ENCODE measurements at places on chromosomes 7 and 10.

GRCh38 chr7:41134300-41135255 lies 568.3 kb downstream of the INHBA start:
- DNase-seq = no peak

DNA sequence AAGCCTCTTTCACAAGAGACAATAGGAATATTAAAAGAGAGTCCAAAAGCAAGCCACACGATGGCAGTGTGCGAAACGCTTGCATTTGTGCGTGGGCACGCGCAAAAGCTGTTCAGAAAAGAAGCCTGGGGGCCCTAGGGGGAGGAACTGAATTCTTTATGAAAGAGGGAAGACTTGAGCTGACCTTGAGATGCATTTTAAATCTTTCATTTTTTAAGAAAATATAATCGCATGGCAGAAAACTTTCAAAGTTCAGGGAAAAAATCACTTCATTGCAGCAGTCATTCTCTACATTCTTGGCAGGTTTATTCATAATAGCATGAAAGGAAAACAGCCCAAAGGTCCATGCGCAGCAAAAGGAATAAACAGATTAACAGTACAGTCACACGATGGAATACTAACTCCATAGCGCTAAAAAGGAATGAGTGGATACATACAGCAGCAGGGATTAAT lies 206.5 kb upstream of the PRKCQ start:
- no peak for DNase-seq

GRCh38 chr10:101054351-101054750 lies 7.4 kb upstream of the KAZALD1 start:
- DNase-seq = no peak

DNA sequence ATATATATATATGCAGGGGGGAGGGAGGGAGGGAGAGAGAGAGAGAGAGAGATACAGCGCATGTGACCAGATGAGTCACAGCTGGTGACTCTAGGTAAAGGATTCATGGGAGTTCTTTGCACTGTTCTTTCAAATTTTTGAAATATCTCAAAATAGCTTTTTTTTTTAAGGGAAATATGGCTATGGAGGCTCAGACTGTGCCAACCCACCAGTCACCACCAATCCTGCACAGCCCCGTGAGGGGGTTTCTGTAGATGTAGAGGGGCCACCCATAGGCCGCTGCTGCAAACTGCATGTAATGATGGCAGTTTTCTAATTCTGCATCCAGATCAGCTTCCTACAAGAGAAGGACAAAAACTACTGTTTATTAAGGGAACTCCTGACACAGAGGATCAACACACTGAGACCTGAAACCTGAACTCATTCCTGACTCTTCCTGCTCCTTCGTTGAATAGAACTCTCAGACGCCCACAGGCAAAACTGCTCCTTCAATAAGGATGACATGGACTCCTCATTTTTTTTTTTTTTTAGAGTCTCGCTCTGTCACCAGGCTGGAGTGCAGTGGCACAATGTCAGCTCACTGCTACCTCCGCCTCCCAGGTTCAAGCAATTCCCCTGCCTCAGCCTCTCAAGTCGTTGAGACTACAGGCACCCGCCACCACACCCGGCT lies 17.3 kb downstream of the DAGLB start:
- peak; percentile 21 for DNase-seq

GRCh38 chr7:133428326-133428725 lies 175.4 kb downstream of the EXOC4 start:
- DNase-seq = no peak

- no peak for DNase-seq
Measured at GRCh38 chr10:69965919-69966662, 86.6 kb upstream of the MACROH2A2 start.

DNA sequence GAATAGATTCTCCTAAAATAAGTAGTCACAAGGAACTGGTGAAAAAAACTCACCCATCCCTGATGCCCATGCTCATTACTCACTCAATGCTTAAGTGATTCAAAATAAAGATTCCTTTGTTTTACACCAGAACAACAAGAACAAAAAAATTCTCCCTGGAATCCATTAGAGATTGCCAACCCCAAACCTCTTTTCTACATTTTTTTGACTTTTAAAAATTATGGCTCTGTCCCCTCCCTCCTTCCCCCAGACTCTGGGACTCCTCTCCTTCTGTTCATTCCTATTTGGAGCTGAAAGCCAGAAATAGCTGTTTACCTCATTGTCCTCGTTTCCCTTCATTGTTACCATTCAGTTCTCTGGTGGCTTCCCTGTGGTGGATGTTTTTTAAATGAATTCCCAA lies 63.2 kb upstream of the FHIP2A start:
- no peak for DNase-seq

- DNase-seq = no peak
Measured at GRCh38 chr7:106618480-106618879, 42.5 kb downstream of the CCDC71L start.

DNA sequence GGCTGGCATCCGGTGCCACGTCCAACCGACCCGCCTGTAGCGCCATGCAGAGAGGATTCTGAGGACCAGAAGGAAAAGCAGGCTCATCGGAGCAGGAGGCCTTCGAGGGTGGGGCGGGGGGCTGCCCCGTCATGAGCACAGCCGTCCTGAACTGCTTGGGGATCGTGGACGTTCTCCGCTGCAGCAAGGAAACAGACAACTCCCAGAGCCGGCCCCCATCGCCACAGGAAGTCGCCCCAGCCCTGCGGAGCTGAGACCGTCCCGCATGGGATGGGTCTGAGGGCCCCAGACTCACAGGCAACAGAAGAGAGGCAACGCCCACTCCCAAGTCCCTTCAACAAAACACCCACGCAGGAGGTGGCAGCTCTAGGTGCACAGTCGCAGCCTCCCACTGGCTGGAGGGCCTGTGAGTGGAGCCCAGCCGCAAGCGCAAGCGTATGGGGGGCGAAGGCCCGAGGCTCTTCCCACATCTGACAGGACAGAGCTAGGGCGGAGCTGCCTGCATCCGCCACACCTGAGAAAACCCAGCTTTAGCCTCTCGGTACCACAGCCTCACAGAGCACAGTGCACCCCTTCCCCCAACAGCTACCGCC lies 64.7 kb upstream of the TNRC18 start:
- no peak for DNase-seq

- DNase-seq = peak; percentile 23
Measured at GRCh38 chr7:134992626-134993179, 6.4 kb downstream of the AGBL3 start.

GRCh38 chr7:138848056-138848980 lies 50.3 kb upstream of the ATP6V0A4 start:
- no peak for DNase-seq

- peak; percentile 84 for DNase-seq
Measured at GRCh38 chr7:55309040-55309991, 55.8 kb upstream of the LANCL2 start.

GRCh38 chr10:20948686-20949327 lies 51.7 kb upstream of the NEBL start:
- DNase-seq = no peak

DNA sequence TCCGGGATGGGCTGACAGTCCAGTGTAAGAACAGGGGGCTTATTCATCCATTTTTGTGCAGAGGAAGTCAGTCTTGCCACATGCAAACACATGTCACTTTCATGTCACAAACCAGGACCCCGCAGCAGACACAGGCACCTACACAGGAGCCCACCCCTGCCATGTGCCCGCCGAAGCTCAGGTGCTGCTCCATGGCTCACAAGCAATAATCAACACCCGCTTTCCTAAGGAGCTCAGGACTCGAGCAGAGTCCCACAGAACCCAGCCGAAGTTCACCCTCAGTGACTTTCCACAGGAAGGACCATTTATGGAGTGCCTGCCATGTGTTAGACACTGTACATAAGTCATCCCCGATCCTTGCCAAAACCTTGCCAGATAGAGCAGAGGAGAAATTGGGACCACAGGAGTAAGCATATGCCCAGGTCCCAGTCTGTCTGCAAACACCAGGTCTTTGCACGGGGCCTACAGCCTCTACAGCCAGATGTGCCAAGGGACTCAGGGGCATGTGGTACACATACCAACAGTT lies 99.4 kb downstream of the EBF3 start:
- DNase-seq = no peak

GRCh38 chr10:94853065-94853464 lies 85.4 kb upstream of the CYP2C9 start:
- no peak for DNase-seq

DNA sequence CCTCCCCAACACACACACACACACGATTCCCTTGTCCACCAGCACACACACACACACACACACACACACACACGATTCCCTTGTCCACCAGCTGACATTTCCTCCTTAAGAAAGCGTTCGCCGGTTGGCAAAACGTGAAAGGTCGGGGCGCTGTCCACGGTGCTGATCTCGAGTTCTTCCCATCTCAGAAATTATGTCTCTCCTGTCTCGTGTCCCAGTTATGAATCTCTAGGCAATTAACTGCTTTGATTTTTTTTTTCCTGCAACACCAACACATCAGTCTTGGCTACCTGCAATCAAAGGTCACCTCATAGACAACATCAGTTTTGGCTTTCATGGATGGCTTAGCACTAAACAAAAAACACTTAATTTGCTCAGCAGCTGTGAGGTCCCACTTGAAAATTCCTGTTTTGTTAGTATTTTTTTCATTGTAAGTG lies 1.9 kb downstream of the INA start:
- DNase-seq = peak; percentile 63

- DNase-seq = no peak
Measured at GRCh38 chr7:27747589-27748368, 7.8 kb downstream of the TAX1BP1 start.

DNA sequence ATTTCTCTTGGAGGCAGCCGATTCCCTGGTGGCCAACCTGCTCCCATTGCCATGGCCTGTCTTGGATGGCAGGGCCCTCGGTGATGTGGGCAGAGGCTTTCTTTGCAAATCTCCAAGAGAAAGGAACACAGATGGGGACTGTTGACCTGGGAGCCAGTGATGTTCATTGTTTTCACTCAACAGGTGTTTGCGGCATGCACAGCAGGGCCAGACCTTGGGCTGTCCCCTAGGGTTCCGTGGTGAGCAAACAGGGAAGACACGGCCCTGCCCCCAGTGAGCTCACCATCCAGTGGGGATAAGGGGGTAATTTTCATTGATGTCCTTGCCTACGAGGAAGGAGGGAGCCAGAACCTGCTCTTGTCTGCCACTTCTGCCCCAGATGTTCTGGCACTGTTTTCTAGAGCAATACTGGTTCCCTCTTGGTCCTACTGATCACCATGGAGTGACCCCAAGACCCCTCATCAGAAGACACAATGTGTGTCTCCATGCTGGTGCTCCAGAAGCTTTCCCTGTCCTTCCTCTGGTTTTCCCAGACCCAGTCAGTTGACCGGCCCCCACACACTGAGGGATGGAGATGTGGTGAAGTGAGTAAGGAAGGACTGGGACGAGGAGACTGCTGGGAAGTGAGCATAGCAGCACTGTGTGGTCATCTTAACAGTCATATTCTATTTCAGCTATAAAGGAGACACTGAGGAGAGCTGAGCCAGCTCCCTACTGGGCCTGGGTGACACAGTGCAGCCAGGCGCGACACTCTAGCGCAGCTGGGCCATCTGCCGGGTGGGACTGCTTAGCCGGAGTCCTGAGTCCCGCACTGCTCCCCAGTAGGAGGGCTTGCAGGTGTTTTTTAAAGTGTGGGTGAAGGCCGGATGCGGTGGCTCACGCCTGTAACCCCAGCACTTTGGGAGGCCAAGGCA lies 20.4 kb upstream of the FIGNL1 start:
- DNase-seq = no peak

DNA sequence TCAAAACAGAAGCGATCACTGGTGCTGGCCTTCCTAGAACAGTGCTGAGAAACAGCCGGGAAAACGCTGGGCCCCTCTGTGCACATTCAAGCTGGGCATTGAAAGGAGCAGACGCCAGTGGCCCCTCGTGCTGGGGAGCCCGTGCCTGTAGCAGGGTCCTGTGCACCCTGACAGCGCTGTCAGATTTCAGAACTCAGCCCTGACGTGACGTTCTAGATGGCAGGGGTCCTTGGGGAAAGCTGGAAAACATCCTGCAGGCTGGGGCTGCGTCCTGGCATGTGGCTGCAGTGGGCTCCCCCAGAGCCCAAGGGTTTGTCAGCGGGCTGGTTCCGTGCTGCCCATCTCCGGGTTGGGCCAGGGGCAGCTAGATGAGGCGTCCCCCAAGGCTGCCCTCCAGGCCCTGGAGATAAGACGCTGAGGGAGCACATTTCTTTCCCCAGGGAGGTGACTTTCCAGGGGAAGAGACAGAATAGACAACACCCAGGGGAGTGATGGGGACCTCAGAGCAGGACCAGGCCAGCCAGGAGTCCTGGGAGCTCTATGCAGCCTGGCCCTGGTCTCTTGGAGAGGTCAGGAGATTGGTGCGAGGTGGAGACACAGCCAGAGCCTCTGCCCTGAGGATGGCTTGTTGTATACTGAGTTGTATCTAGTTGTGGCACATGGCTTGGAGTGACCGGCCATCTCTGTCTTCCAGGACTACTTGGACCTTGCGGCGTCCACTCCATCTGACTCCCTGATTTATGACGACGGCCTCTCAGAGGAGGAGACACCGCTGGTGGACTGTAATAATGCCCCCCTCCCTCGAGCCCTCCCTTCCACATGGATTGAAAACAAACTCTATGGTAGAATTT lies 12.1 kb upstream of the CSGALNACT2 start:
- DNase-seq = no peak

- DNase-seq = no peak
Measured at GRCh38 chr7:144019457-144019856, 19.3 kb downstream of the OR6B1 start.

DNA sequence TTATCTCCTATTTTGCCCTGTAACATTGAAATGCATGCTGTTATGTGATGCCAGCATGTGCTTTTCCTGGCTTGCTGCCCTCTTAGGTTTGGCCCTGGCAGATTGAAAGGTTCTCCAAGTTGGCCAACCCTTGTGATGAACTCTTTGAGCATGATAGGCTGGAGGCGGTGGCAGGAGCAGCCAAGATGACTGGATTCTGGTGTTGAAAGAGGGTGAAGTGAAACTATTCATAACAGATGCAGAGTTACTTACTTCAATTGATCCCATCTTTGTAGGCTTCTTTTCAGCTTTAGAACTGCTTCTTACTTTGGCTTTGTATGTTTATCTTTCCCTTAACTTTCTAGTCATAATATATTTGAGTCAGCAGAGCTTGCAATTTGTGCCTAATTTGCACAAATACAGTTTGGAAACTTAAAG lies 57.6 kb downstream of the BICC1 start:
- DNase-seq = no peak

DNA sequence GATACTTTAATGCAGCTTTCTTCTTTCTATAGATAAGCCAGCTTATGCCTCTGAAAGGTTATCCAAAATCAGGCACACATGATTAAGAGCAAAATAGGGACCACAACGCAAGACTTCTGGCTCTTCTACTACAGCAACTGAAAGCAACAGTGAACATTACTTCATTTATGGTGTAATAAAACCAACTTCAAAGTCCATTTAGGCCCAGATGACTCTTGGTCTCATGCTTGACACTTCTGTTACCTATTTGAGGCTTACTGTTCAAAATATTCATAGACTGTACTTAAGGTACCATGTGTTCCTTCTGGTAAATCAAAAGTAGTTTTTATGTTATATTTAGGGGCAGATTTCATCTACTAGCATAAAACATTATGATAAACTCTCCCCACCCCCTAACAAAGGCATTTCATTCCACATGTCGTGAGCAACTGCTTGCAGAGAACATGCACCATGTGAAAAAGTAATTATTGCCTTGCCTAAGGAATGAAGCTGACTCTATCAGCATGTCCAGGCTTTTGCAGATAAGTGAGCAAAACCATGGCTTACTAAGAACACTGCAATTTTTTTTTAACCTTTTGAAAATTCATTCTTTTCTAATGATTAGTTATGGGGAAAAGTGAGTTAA lies 154.9 kb upstream of the ITGB1 start:
- no peak for DNase-seq
